ENCODE measurements at places on chromosomes 5 and 9.

- no peak for DNase-seq
These were observed 105.2 kb downstream of the RASEF start for GRCh38 chr9:82957529-82958379.

- no peak for DNase-seq
These were observed 526 bp upstream of the STXBP1 start for GRCh38 chr9:127611603-127611898.

- no peak for DNase-seq
These were observed 970.9 kb downstream of the TAF11L14 start for GRCh38 chr5:18605186-18605585.

GRCh38 chr9:124859803-124860581 is 1.8 kb downstream of the RPL35 start:
- DNase-seq: no peak

DNA sequence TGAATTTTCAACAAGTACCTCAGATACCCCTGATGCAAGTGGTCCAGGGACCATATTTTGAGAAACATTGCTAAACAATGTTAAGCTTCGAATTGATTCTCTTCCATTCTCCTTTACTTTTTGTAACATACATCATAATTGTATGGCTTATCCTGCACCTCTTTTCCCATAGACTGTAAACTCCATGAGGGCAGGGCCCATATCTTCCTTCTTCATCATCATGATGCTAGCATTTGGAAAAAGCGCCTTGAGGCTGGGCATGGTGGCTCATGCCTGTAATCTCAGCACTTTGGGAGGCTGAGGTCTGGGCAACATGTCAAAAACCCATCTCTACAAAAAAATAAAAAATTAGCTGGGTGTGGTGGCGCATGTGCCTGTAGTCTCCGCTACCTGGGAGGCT is 14.5 kb upstream of the DELE1 start:
- no peak for DNase-seq

- DNase-seq: no peak
These were observed 226.4 kb downstream of the DCP2 start for GRCh38 chr5:113202746-113203716.

DNA sequence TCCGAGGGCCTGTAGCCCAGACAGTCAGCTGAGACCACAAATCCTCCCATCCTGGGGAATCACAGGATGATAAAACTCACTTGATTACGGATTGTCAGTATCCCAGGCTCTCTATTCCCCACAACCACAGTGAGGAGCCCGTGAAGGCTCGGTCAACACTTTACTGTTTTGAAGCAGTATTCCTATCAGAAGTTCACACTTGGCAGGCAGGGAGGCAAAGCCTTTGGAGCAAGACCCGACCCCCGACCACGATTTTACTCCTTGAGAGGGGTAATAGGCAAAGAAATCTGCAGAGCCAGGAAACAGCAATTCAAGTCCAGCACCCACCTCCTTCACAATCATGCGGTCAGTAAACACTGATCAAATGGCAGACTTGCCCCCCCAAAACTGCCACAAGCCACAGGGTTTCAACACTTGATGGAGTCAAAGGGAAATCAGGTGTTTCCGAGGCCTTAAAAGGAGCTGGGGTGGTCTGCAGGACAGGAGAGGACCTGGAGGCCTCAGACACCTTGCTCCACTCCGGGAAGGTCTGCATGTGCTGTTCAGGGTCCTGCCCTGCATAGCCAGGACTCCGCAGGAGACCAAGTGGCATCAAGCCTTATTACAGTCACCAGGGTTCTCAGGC is 25.2 kb downstream of the BICD2 start:
- DNase-seq: no peak

GRCh38 chr9:79757881-79758669 is 186.3 kb downstream of the TLE4 start:
- no peak for DNase-seq

GRCh38 chr5:68459093-68459809 is 243.7 kb downstream of the PIK3R1 start:
- no peak for DNase-seq

DNA sequence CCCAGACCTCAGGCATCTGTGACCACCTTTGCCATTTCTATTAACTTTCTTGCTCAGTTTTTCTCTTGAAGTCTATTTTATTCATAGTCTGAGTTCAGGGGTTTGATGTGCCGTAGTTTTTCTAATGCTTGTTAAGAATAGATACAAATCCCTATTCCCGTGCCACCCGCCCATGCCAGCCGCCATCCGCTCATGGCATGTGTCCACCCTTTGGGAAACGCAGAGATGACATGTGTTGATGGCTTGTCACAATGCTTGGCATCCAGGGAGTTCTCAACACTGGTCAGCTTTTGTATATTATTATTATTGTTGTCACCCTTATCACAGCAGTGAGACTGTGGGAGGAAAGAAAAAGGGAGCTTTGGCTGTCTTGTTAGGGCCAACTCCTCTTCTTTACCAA is 17.3 kb upstream of the ANGPTL2 start:
- no peak for DNase-seq

DNA sequence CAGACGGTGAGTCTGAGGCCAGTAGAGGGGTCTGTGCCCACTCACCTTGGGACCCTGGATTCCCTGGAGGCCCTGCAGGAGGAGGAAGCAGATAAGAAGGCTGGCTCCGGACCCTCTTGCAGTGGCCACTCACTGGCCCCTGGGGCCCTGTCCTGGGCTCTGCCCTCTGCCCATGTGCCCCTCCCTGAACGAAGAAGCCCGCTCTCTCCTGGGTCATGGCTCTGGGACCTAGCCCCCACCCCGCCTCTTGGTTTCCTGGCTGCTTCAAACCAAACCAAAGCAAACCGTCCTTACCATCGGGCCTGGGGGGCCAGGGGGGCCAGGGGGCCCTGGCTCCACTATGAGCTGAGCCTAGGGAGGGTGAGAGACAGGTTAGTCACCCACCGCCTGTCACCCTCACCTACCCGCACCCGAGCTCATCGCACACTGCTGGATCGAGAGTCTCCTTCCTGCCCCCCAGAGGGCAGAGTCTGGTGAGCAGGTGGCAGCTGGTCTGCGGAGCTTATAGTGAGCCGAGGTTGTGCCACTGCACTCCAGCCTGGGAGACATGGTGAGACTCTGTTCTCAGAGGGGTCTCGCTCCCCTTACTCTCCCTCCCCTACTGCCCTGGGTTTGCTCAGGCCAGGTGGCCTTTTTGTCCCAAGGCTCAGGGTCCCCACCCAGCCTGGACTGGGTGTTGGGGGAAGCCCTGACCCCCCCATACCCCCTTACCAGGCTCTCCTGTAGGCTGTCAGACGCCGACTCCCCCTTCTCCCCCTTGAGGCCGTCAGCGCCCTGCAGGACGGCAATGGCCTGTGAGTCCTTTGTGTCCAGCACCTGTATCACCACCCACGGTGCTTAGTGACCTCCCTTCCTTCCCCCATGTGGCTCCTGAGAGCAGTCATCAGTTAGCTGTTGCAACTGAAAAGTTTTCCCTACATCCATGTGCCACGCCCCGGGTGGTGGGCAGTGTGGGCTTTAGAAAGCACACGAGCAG is 15.2 kb upstream of the PHYKPL start:
- DNase-seq: no peak

DNA sequence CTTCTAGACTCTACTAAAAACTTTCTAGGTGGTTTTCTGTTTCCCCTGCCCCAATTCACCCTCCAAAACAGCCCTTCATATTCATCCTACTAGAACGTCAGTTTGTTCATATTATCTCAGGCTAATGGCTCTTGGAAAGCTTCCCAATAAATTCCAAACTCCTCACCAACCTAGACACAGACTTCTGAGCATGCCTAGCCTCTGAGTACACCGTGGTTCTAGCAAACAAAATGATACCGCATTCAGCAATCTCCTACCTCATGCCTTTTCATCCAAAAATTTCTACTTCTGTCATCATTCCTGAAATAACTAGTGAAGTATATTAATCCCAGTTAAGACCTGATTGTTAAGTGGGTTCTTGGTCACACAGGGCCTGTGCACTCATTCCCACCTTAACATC is 46.5 kb upstream of the NR5A1 start:
- DNase-seq: no peak

DNA sequence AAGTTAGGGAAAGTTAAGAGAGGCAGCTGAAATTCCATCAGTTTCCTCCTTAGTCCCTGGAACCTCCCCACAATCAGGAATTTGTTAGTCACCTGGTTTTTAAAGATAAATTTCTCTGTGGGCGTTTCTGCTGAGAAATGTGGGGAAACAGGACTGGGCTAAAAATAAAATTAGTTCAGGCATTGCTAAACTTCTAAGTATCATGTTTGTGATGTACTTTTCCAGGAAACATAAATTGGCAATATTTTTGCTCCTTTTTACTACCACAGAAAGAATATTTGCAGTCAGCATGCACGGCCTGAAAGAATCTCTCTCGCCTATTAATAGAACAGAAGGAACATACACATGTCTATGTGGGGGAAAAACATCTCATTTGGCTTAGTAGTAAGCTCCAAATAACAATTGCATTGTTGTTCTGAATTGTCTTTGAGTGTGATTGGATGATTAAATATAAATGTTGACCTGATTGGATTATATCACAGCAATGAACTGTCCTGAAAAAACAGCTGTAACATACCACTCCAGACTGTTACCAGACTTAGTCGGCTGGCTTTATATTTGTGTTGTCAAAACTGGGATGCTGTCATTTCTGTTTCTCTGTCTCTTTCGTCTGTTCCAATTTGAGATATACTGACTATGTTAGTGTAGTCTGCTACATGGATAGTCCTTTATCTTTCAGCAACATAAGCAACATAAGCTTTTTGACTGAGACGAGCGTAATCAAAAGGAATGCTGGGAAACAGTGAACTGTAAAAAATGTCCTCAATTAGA is 12.9 kb downstream of the TJP2 start:
- DNase-seq: no peak

- no peak for DNase-seq
These were observed 11.3 kb upstream of the SPZ1 start for GRCh38 chr5:80308526-80308925.

- no peak for DNase-seq
These were observed 39.0 kb downstream of the ITK start for GRCh38 chr5:157219491-157220271.

GRCh38 chr5:159386028-159386711 is 55.9 kb upstream of the IL12B start:
- peak; percentile 60 for DNase-seq

- DNase-seq: no peak
These were observed 6.7 kb upstream of the SLIT3 start for GRCh38 chr5:169307646-169308045.

- peak; percentile 45 for DNase-seq
These were observed 218.2 kb downstream of the MAST4 start for GRCh38 chr5:66814146-66814991.

DNA sequence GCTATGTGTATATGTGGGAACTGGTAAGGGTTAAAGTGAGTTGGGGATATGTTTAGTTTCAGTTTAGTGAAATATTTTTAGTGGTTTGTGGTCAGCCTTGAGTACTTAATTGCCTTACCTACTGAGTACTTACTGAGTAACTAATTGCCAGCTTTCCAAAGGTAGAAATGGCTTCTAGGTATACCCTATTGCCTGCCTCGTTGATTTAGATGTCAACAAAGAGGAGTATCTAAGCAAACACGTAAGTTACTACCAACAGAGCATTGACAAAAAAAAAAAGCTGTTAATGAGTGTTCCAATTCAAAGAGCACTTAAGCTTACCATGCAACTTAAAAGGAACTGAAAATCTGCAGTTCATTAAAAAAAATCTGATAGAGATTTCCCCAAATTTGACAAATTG is 8.8 kb downstream of the ATP10B start:
- no peak for DNase-seq

- no peak for DNase-seq
These were observed 39.5 kb upstream of the GRHPR start for GRCh38 chr9:37382982-37383357.

- no peak for DNase-seq
These were observed 140.8 kb downstream of the CAVIN4 start for GRCh38 chr9:100718717-100719116.

GRCh38 chr9:135584934-135585333 is 23.4 kb downstream of the PAEP start:
- no peak for DNase-seq

DNA sequence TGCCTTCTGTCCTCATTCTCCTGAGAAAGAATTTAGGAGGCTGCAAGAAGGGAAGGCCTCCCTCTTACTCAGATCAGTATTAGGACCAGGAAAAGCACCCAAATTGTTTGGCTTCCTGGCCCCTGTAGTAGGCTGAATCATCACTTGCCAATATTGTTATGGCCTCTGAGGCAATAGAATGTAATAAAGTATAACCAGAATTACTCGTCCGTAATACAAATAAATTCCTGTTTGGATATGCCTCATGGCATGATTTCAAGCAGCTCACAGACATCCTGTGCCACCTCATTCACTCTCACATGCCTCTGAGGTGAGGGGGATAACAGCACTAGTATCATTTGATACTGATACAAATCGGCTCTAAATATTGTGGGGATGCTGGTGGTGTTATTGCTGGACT is 427.3 kb downstream of the ISL1 start:
- DNase-seq: no peak

- DNase-seq: no peak
These were observed 500 bp upstream of the ZNF883 start for GRCh38 chr9:113012492-113012891.

- DNase-seq: no peak
These were observed 48.6 kb downstream of the HRH2 start for GRCh38 chr5:175706499-175706898.

- DNase-seq: no peak
These were observed 154.4 kb upstream of the ZNF462 start for GRCh38 chr9:106708475-106709146.

DNA sequence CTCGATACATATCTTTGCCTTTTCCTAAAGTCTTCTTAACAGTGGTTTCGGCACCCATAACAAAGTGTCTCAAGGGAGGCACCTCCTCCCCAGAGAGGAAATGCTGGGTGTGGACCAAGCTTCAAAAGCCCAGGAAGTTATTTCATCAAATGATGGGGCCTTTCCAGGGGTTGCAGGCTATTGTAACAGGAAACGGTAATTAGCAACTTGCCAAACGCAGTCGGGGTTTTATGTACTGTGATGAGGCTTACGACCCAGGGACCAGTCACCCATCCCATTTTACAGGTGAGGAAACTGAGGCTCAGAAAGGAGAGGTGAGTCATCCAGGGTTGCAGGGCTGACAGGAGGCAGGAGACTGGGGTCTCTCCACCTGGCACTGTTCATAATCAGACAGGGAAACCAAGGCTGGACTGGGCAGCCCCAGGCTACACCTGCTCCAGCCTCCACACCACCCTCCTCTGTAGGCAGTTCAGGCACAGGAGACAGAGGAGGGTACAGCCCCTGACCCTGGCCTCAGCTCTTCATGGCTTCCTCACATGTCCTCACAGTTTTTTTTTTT is 30.0 kb upstream of the SUSD3 start:
- peak; percentile 88 for DNase-seq

DNA sequence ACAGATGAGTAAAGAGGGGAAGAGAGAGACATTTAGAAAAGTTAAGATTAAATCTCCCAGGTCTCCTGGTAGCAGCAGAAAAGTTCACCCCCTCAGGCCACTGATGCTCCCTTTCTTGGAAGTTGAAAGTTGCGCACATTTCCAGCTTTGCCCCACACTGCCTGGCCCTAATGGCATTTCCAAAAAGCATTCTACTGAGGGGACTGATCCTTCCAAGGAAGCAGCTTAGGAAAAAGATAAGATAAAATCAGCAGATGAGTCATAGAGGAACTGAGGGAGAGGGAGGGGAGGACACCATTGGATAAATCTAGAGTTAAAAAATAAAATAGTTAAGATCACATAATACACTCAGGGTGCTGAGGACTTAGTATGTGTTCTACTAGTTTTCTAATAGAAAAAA is 67.6 kb upstream of the SLC12A2 start:
- DNase-seq: no peak

All from CD14-positive monocyte (primary cell).